ENCODE measurements at places on chromosomes 13 and 19.

GRCh38 chr19:32675720-32676185 is at the start of gene RGS9BP:
Gene RGS9BP, plus strand, starts transcription at chr19:32675848. Its CDS starts 416 bp downstream, at chr19:32676264.
- peak; percentile 72 for DNase-seq

GRCh38 chr19:54454781-54455675 is 6.0 kb downstream of the LENG8 start:
- no peak for DNase-seq

DNA sequence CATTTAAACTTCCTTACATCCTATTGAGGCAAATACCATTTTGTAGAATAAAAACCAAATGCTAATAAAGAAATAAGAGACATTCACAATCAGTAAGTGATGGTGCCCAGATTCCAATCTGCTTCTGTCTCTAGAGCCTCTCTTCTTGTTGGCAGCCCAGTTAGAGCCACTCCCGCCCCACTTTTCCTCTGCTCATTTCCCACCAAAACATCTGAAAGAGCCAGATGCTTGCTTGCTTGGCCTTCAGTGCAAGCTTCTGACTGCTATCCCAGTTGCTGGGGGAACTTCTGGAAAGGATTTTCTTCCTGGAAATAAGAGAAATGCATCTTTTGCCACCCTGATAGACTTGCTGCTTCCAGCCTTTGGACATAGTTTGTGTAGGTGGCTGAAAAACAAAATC is 12.9 kb downstream of the FRY start:
- DNase-seq, result no peak

GRCh38 chr19:39543477-39543857 is 3.5 kb upstream of the EID2 start:
- DNase-seq, result no peak

GRCh38 chr19:6699935-6700334 is 20.5 kb downstream of the C3 start:
- DNase-seq, result no peak

DNA sequence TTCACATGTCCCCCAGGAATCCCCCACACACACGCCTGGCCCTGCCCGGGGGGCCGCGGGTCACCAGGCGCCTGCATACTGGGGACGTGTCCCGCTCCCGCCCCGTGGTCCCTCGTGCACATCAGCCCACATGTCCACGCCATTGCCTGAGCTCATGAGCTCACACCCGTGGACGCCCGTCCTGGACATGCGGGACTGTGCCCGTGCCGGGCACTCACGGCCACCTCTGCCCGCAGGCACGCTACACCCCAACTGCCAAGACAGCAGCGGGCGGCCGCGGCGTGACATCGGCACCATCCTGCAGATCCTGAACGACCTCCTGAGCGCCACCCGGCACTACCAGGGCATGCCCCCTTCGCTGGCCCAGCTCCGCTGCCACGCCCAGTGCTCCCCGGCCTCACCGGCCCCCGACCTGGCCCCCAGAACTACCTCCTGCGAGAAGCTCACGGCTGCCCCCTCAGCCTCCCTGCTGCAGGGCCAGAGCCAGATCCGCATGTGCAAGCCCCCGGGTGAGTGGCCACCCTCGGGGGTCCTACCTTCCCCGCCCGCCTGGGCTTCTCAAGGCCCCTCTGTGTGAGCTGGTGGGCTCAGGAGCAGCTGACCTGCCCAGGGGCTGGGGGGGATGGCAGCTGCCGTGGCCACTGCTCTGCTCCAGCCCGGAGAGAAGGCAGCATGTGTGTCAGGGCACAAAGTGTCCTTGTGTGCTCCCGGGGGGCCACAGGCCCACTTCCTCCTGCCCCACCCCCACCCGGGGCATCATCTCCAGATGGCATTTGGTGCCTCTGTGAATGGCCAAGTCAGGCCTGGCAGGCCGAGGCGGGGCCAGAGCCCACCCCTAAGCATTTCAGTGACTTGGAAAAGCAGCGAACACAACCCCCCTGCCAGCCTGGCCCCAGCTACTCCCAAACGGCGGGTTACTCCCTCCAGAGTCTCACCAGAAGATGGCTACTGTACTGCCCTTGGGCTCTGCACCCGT is 7.1 kb downstream of the MIDN start:
- no peak for DNase-seq

- peak; percentile 81 for DNase-seq
These were observed 68.6 kb downstream of the RASA3 start for GRCh38 chr13:114063545-114064449.

DNA sequence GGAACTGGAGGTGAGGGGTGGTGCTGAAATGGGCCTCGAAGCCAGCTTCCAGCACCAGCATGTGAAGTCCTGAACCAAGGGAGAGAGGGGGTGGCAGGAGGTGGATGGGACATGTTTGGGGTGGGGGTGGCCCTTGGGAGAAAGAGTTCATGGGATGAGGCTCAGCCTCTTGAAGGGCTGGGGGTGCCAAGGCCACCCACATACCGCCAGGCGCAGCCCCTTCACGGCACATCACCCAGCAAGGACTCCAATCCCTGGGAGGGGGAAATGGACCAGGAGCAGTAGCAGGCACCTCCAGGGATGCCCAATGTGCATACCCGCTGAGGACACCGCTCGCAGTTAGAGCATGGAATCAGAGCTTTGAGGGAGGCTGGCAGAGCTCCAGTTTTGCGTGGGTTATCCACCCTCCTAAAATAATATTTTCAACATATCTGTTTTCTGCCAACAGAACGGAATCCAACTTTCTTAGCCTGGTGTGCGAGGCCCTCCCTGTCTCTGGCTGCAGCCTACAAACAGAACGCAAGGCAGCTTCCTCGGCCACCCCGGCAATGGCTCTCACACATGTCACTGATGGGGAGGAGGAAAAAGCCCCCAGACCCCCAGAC is 140.5 kb upstream of the VSTM2B start:
- no peak for DNase-seq
